ENCODE measurements at places on chromosomes 3 and 15.
A peak's percentile ranks its signal among the peaks of the same experiment; 100 is the strongest.

GRCh38 chr15:80459380-80459779 lies 55.2 kb downstream of the ARNT2 start:
- DNase-seq: no peak

GRCh38 chr3:185537369-185537970 lies 14.9 kb downstream of the LIPH start:
- DNase-seq: no peak

DNA sequence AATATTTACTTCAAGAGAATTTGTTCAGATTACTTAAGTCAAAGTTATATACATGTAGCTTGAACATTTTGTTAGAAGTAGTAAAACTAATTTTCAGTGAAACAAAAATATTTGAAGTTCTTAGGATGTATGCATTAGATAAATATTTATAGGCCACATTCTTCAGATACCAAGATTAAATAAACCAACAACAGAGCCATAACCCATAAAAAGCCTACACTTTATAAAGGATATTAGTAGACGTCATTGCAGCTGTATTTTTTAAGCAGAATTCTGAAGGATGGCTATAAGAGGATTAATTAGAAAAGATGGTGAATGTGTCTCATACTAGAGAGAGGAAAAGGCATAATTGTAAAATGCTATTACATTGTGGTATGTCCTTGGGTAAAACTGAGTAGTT lies 449.7 kb upstream of the ALCAM start:
- DNase-seq: no peak

- peak; percentile 80 for DNase-seq
Observed at GRCh38 chr15:28935316-28935715, 49.5 kb downstream of the APBA2 start.

DNA sequence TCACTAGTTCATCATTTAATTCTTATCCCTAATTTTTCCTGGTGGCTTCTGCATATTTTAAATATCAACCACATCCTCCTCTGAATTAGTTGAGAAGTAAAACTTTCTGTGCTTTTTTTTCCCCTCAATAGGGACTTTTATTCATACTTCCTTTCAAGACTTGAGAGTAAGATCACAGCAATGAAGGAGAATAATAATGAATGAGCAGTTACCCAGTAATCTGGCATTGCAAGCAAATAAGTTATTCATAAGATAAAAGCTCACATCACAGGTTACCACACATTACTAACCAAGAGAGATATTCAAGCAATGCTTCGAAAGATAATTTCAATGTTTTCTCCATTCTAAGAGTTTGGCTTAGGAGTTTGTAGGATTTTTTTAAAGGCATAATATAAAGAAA lies 50.3 kb downstream of the BTLA start:
- no peak for DNase-seq

DNA sequence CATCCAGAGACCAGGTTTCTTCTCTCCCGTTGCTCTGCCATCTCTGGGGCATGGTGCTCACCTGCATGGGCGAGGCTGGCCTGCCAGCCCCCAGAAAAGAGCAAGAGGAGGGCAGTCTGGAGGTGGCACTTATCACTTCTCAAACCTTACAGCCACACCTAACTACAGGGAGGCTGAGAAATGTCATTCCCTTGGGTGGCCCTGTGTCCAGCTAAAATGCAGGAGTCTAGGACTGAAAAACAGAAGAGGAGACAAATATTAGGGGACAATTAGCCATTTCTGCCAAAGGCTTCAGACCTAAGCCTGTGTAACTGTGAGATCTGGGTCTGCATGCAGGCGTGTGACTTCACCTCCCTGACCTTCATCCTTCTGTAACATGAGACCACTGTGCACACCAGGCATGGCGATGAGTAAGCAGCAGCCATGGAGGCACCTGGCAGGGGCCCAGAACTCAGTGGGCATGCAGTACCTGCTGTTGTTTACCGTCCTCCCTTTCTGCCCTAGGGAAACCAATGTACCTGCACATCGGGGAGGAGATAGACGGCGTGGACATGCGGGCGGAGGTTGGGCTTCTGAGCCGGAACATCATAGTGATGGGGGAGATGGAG lies 83.4 kb downstream of the MESD start:
- DNase-seq: peak; percentile 69

- no peak for DNase-seq
Observed at GRCh38 chr15:97156739-97157265, 803.7 kb upstream of the ARRDC4 start.

DNA sequence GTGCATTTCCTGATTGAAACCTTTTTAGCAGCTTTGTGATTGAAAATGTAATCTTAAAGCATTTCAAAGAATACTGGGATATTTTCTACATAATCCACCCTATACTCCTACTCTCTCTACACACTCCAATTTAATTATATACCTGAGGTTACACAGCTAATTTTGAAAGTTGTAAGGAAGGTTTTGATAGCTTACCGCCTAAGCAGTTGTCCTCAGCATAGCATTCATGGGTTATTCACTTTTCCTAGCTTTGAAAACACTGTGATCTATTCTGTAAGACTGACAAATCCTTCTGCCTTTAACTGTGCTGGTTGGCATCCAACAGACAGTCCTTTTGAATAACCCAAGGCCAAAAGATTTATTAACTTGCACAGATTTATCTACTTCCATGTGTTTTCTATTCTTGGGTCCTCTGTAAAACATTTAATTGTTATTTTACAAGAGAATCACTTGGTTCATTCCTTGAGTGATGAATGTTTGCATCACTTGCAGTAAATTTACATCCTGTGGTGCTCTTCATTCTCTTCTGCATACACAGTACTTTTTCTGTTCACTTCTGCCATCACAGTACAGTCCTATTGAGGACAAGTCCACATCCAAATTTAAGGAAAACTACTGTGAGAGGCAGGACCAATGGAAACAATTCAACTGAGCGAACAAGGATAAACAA lies 44.8 kb downstream of the SERPINI1 start:
- no peak for DNase-seq

DNA sequence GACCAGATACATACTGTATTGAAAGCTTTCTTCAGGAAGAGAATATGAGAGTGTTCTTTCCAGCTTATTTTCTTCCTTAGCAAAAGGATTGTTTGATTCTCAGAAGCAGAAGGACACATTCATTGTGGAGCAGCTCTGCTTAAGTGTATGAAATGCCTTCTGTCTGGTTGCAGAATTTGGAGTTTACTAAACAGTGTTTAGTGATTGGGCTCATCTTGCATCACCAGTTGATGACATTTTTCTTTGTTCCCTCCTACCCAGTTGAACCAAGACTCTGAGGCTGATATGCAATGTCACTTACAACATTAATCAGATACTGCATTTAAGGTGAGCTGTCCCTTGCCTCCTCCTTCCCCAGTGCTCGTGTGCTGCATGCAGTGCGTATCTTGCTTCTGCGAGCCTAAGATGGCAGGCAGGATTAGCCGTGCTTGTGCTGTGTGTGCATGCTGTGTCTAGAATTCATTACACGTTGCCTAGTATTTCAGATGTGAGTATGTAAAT lies 18.4 kb downstream of the ZBTB38 start:
- DNase-seq: no peak

- DNase-seq: no peak
Observed at GRCh38 chr3:49883998-49884397, 14.3 kb upstream of the CAMKV start.

GRCh38 chr3:111548092-111548491 lies 6.1 kb downstream of the CD96 start:
- no peak for DNase-seq

- no peak for DNase-seq
Observed at GRCh38 chr3:46682974-46683373, 10.5 kb downstream of the ALS2CL start.

- DNase-seq: no peak
Observed at GRCh38 chr3:189809583-189809982, 178.4 kb downstream of the TP63 start.

- DNase-seq: no peak
Observed at GRCh38 chr15:42083605-42083908, 10.8 kb downstream of the PLA2G4D start.

DNA sequence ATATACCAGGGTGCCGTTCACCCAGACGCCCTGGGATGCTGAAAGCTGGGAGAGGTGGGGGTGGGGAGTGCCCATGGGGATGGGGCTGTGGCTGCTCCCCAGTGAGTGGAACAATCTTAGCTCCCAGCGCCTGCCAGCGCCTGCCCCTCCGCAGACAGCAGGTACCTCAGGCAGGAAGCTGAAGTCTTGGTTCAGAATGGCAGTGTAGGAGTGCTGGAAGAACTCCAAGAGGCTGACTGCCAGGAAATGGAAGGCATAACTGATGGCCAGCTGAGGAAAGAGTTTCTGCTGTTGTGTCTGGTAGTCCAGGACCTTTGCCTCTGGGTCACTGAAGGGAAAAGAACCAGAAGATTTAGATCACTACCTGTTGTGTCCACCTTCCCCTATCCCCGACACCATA lies 8.4 kb downstream of the ACOX2 start:
- DNase-seq: peak; percentile 55

- no peak for DNase-seq
Observed at GRCh38 chr3:47407237-47407636, 26.4 kb downstream of the PTPN23 start.

- DNase-seq: no peak
Observed at GRCh38 chr15:87977907-87978306, 278.6 kb downstream of the NTRK3 start.

DNA sequence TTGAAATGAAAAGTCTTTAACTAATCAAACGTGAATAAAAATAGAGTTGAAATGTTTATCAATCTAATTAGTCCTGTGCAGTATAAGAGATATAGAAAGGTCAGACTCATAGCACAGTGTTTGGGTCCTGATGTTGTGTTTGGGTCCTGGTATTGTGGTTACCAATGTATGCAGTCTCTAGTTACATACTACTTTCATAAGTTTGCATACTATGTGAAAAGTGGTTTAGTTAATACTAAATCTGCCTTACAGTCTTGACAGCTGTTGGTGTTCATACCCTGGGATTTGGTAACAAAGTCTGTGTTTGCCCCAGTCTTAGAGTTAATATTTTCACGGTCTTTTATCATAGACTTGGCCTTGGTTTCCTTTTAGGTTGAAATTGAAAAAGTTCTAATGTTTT lies 41.7 kb downstream of the KIF15 start:
- no peak for DNase-seq

GRCh38 chr3:48739955-48740823 lies 23.2 kb upstream of the IP6K2 start:
- peak; percentile 96 for DNase-seq

- DNase-seq: no peak
Observed at GRCh38 chr3:30091686-30092085, 514.7 kb upstream of the TGFBR2 start.

- DNase-seq: no peak
Observed at GRCh38 chr3:11382146-11382745, 110.0 kb downstream of the ATG7 start.

- DNase-seq: no peak
Observed at GRCh38 chr15:47961401-47962090, 159.2 kb upstream of the SLC24A5 start.

- DNase-seq: no peak
Observed at GRCh38 chr15:48373821-48374451, 42.7 kb downstream of the DUT start.

GRCh38 chr3:32856901-32857507 lies 39.2 kb downstream of the TRIM71 start:
- no peak for DNase-seq

DNA sequence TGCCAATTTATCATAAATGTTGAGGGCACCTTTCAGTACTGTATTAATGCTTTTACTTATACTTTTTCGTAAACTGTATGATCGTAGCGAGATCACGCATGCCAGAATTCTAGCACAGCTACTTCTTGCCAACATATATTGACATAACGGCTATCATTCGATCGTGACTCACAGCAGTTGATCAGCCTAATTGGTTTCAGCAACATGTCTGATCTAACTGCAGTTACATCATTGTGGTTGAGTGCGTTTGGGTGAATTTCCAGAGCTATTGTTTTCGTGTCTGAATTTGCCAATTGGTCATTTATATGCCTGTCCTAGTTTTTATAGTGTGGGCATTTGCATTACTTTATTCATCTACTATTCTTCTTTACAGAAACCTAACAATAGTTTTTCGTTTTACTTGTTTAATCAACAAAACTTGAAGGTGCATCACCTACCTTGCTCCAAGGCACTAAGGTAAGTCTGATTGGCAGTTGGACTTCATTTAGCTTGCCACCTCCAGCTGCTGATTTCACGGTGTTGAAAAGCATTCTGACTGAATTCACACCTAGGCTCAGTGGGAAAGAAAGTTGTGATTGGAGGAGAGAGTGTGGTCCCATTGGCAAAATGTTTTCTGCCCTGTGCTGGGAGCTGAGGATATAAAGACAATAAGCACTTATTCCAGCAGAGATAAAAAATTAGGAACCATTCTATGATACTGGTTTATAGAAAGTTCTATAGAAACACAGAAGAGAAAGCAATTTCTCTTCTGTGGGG lies 120.9 kb upstream of the RGMA start:
- DNase-seq: no peak

GRCh38 chr3:127888564-127889107 lies 26.4 kb upstream of the KBTBD12 start:
- DNase-seq: no peak

DNA sequence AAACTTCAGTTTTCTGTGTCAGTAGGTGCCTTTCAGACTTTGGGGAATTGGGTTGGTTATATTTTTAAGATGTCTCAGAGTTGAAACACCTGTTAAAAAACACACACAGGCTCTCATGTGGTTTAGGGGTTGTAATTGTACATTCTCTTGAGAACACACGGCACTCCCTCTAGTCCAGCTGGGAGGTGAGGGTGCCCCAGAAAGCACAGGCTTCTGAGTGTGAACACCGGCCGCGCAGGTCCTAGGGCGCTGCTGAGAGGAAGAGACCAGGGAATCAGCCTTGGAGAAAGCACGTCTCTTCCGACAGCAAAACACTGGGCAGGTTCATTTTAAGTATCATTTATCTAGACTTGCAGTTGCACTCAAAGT lies 68.0 kb upstream of the RPL35A start:
- no peak for DNase-seq

DNA sequence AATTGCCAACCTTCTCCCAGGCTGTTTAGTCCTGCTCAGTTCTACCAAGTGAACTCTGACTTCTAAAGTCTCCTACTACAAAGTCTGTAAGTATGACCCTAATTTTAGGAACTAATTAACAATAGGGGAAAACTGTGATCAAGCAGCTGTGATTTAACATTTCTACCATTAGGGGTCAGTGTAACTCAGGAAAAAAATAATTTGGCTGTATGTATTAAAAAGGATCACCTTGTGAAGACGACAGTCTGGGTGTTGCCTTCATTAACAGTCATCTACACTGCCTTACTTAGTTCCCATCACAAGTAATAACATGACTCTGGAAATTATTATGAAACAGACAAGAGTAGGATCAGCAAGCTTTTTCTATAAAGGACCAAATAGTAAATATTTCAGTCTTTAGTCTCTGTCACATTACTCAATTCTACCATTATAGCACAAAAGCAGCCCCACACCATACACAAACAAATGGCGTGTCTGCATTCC lies 4.2 kb upstream of the NPHP3 start:
- DNase-seq: peak; percentile 31

GRCh38 chr15:41990691-41991090 lies 18.3 kb upstream of the EHD4 start:
- DNase-seq: no peak

DNA sequence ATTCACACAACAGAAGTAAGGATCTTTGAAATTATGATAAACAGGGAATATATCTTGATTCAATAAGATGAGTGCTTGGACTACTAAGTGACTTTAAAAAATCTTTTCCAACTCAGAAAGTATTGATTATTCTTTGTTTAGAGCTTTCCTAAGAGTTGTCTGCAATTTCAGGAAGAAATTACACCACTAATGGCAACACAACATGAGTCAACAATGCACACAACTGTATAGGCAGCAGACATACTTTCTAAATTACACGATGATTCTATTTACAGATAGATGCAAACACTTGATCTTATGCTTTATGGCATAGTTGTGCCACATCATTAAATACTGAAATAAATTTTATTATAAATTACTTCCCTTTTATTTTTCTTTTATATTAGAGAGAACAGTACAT lies 4.4 kb downstream of the NAA50 start:
- DNase-seq: no peak

Data from iPS-NIHi11 (cell line).